ENCODE measurements at places on chromosomes 5 and 9.

GRCh38 chr9:113935677-113936380, 59.7 kb downstream of the ZNF618 start:
- peak; percentile 59 for DNase-seq

- DNase-seq = no peak
Observed at GRCh38 chr9:129241725-129242124, 63.7 kb upstream of the IER5L start.

DNA sequence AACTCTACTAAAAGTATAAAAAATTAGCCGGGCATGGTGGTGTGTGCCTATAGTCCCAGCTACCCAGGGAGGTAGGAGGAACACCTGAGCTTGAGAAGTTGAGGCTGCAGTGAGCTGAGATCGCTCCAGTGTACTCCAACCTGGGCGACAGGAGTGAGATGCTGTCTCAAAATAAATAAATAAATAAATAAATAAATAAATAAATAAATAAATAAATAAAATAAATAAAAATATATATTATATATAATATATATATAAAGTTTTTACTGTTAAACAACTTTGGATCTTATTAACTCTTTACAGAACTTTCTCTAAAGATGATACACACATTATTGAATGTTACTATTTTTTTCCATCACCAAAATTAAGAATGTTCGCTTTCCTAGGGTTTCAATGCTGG, 38.4 kb downstream of the HMGCR start:
- DNase-seq = no peak

DNA sequence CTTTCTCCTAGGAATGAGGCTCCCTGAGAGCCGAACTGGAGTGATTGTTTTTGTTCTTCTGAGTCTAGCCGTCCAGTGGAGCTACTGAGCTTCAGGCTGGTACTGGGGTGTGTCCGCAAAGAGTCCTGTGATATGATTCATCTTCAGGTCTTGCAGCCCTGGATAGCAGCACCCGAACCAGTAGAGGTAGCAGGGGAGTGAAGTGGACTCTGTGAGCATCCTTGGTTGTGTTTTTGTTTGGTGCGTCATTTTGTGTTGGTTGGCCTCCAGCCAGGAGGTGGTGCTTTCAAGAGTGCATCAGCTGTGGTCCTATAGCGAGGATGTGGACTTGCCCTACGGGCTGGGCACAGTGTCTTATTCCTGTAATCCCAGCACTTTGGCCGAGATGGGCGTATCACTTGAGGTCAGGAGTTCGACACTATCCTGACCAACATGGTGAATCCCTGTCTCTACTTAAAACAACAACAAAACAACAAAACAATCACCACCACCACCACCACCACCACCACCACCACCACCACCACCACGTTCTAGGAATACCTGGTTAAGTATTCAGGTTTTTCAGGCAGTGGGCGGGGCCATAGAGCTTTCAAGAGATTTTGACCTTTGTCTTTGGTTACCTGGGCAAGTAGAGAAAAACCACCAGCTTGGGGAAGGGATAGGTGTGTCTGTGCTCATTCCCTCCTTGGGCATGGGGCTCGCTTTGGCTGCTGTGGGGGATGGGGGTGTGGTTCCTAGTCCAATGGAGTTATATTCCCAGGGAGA, 154.0 kb downstream of the WDR70 start:
- no peak for DNase-seq

DNA sequence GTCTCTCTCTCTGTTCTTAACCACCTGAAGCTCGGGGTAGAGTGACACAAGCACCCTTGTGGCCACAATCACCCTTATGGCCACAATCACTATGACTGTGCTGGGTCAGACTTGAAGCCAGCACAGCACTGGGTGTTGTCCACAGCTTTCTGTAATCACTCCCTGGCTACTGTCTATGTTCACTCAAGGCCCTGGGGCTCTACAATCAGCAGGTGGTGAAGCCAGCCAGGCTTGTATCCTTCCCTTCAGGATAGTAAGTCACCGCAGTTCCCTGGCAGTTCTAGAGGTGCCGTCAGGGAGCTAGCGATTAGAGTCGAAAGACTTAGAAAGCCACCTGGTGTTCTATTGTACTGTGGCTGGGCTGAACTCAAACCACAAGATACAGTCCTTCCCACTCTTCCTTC, 44.2 kb downstream of the GDA start:
- DNase-seq = no peak

- DNase-seq = no peak
Observed at GRCh38 chr5:65481171-65481581, 544 bp downstream of the ADAMTS6 start.

- DNase-seq = no peak
Observed at GRCh38 chr5:912280-913091, 19.8 kb downstream of the TRIP13 start.

- DNase-seq = no peak
Observed at GRCh38 chr9:6197330-6197729, 18.3 kb upstream of the IL33 start.

- DNase-seq = no peak
Observed at GRCh38 chr5:106959387-106959786, 711.4 kb downstream of the EFNA5 start.
